CD4-positive, alpha-beta T cell (primary cell): ENCODE measurements at places on chromosomes 2 and 18.

DNA sequence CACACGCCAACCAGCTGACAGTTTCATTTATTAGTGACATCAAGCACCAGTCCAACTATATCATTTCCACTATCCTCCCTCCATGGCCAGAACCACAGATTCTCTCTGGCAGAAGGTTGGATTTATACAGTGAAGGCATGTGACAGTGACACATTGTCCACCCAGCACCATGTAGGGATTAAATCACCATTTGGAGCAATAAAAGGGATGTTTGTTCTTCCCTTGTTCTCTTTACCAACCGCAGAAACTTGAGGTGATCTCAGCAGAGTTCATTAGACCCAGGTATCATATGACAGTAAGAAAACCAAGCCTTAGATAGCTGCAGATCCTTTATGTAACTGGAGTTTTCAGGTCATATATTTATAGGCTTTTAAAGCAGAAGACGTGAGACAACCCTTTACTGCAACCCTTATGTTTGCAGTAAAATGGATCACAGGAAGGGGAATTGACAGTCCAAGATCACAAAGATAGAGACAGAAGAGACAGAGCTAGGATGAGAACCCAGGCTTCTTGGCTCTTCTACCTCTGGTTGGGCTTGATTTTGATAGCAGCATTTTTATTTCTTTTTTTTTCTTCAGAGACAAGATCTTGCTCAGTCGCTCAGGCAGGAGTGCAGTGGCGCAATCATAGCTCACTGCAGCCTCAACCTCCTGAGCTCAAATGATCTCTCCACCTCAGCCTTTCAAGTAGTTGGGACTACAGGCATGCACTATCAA is 80.1 kb downstream of the XDH start:
- no peak for DNase-seq

DNA sequence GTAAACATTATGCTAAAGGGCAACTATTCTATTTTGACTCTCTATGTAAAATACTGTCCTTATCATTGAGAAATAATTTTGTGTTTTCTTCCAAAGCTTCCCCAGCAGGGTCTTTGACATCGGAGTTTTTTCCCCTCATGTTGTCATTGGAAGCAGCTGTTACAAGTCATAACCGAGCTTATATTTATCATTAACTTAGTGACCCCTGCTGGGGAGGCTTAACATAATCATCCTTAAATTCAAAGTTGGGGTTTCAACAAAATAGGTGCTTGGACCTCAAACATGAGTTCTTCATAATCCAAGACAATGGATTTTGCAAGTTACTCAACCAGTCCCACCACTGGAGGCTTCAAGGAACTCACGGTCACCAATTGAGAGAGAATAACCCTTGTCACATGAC is 330.9 kb downstream of the DCC start:
- DNase-seq = no peak

GRCh38 chr18:23226391-23226790 is 91.1 kb downstream of the CABLES1 start:
- no peak for DNase-seq

DNA sequence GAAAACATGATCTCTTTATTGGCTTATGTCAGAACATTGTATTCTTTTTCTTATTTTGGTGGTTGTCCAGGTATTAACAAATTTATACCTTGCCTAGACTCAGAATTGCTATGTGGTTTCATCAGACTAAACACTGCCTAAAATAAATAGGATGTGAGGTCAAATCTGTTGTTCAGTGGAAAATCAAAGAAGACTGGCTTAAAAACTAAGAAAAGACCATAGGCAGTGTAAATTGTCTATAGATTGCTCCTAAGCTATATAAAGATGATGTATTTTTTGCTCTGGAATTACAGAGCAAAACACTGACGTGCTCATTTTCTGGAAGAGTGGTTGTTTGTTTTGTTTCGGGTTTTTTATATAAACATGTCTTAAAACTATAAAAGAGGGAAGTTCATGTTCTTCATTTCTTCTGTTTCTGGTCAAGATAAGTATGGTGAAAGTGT is 266.0 kb downstream of the ALPK2 start:
- DNase-seq = no peak

- no peak for DNase-seq
Measured at GRCh38 chr2:190922376-190922775, 41.8 kb downstream of the GLS start.

- DNase-seq = no peak
Measured at GRCh38 chr2:142536492-142536891, 341.0 kb upstream of the KYNU start.

DNA sequence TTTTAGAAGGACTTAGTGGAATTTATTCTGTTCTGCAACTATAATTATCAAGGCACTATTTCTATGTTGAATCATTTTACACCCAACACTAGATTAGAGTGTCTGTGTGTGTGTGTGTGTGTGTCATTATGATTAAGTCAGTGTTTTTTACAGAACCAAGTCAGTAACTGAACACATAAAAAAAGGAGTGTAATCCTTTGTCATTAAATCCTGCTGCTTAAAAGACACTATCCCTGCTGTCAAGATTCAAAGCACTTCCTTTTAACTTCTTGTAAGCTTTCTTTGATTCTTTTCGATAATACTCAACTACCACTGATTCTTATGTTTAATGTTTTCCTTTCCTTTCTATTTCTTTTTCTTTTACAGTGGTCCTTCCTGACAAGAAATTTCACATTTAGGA is 306.7 kb downstream of the ZNF804A start:
- DNase-seq = no peak

GRCh38 chr2:73339201-73339600 is 45.9 kb upstream of the EGR4 start:
- DNase-seq = no peak

DNA sequence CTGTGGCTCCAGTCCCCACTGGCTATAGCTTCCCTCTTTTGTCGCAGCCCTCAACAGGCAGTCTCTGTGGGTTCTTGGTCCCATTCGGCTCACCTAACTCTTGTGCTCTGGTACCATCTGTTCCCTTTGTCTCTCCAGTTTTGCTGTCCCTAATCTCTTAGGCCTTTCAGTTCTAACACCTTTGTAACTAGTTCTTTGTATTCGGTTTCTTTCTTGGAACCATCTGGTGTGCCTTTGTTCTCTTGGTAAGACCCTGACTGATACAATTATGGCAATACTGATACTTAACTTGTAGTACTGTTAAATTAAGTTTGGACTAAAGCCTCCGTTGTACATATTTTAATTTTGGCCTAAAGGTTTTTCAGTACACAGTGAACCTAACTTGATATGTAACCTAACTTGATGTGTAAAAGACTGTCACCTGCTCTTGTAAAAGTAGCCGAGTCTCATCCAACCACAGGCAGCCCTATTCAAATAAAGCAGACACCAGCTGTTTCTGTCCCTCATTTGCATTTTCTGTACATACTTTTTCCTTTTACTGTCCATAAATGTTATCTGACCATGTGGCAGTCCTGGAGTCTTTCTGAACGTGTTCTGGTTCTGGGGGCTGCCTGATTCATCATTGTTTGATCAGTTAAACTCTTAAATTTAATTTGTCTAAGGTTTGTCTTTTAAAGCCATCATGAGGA is 4.8 kb upstream of the MRPL44 start:
- no peak for DNase-seq

GRCh38 chr2:86556508-86556907 is 6.7 kb downstream of the CHMP3 start:
- DNase-seq = no peak

DNA sequence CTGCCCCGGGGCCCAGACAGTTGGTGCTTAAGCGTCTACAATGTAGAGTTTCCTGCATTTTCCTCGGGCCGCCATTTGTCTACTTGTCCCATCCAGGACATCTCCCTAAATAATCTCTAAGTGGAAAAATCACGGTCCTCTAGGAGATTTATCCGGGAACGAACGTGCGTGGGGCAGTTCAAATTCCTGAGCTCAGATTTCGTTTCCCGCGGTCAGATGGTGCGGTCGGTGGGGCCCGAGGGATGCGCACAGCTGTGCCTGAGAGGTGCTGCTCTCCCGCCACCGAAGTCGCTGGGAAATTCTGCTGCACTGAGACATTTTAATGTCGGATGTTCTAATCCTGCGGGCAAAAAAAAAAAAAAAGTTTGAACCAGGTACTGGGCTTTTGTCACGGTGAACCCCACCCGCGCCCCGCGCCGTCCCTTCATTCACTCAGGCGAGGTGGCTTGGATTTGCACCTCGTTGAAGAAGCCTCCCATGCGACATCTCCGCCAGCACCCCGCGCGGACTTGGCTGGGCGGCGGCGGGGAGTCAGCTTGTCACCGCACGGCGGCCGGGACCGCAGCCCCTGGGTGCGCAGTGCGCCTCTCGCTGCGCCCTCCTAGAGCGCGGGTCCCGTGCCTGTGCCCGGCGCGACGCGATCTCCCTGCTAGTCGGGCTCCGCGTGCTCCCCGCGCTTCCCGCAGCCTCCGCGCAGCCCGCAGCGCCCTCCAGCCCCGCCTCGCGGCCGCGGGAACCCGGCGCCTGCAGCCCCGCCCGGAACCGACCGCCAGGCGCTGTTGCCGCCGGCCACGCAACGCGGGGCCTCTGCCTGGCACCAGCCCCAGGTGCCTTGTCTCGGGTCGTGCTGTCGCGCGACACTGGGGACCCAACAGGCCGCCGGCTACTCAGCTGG is 191.9 kb upstream of the TCF4 start:
- DNase-seq = no peak

- DNase-seq = no peak
Measured at GRCh38 chr2:101151859-101152271, 683 bp upstream of the TBC1D8 start.

DNA sequence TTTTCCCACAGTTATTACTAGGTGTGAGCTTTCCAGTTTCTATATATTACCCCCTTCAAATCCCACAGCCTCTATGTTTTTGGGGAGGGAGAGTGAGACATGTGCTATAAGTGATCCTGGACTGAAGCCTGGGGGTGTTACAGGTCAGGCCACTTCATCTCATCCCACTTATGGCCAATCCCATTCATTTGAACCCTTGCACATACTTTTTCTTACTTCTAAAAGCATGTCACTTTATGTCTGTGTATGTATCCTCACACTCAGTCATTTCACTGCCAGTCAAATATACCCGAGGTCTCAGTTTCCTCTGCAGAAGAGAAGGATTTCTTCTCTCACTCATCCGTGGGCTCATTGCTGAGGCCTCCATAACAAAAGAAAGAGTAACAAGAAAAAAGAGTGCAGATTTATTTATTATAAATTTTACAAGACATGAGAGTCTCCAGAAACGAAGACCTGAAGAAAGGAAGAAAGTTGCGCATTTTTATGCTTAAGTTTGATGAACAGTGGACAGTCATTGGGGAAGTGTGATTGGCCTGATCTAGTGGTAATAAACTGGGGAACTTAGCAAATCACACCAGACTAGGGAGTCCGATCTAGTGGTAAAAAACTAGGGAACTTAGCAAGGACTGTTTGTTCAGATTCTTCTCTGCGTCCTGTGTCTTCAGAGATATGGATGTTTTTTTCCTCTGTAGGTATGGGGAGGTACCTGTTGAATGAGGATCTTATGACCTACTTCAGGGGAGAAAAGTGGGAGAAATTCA is 52.1 kb downstream of the ICOS start:
- no peak for DNase-seq

GRCh38 chr2:144350151-144350802 is 169.6 kb downstream of the ZEB2 start:
- DNase-seq = no peak

- no peak for DNase-seq
Measured at GRCh38 chr2:179096090-179096489, 46.2 kb upstream of the CCDC141 start.

DNA sequence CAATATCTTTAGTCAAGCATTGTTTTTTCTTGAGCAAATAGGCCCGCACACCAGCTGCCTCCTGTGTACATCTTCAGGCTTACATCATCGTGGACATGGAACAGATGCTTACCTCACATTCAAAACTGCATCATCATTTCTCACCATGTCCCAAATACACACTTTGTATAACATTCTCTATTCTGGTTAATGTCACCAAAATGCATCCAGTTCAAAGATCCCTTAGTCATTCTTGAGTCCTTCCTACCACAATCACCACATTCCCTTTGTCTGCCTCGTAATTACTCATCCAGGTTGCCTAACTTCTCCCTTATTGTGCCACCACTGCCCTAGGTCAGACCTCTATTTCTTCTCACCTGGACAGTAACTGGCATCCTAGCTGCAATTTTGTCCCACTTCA is 373.7 kb upstream of the GALNT5 start:
- DNase-seq = no peak

DNA sequence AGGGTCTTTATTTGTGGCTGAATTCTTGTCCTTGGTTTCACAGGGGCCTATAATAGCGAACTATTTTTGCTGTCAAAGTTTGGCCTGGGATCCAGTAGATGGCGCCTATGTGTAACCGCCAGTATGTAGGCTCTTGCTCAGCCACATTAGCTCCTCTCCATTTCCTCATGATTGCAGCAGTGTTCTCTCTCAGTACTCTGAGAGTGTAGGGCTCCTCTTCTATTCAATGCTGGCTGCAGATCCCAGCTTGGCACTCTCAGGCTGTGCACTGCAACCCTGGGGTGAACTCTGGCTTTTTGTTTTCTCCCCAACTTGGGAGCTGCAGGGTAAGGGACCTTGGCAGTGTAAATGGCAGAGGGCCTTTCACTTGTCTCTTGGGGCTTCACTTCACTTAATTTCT is 344.6 kb upstream of the CHAC2 start:
- DNase-seq = no peak

DNA sequence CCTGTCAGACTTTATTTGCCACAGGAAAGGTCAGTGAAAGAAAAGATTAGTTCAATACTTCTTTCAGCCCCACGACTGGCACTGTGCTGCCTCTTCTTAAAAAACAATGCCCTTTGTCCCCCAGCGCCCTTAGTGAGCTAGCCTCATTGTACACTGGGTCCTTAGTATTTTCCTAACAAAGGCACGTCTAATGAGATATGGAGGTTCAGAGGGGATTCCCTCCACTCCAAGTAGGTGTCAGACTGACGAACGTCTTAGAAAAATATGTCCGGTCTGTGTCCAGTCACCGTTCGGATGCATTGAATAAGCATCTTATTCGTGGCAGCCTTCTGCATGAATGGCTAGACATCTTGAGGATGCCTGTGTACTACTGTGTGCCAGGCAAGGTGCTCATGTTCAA is 1.1 kb downstream of the FECH start:
- no peak for DNase-seq

DNA sequence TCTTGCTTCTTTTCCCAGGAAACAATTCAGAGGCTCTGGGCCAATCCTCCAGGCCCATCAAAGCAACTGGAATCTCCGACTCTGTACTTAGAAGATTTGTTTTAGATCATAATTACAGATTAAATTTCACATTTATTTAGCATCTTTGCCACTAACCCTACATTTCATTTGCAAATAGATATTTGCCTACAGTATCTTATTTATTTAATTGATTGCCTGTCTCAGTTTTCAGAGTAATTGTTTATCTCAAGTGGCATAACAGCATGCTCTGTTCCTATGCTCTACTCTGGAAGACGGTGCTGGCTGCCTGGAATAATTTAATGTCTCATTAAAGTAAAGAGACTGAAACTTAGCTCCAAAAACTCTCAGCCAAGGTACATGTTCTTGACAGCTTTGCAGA is 213.4 kb downstream of the HNMT start:
- no peak for DNase-seq
